ENCODE measurements at places on chromosomes 6 and 20.

DNA sequence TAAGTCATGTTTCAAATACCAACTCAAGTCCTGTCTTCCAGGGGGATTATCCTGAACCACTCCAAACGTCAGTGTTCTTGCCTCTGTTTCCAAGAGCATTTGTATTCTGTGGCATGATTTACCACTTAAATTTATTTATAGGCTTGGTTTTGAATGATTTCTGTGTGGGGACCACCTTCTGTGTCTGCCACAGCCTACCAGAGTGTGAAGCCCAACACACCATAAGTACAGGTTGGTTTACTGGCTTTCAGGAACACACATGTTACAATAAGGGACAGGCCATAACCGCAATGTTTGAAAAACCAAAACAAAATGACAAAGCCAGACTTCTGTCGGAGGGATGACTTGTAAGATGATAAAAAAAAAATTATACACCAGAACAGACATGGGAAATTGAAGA, 56.5 kb upstream of the MAP3K7 start:
- DNase-seq, result no peak

DNA sequence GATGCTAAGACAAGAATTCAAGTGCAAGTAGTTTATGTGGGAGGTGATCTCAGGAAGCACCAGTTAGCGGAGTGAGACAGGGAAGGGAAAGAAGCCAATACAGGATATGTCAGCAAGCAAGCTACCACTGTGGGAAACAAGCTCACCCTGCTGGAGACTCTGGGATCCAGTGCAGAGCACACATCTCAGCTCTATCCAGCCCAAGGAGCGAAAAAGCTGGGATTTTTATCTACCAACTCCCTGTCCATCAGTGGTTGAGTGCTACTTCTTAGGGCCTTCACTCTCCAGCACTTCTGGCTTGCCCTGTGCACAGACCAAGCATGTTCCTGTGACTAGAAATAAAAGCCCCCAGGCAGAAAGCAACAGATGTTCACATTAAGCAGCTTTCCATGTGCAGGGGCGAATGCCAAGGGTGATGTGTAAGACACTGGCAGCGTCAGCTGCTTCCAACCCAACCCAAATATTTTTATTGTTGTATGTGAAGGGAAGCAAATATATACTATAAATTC, 10.8 kb upstream of the RNF24 start:
- peak; percentile 16 for DNase-seq

DNA sequence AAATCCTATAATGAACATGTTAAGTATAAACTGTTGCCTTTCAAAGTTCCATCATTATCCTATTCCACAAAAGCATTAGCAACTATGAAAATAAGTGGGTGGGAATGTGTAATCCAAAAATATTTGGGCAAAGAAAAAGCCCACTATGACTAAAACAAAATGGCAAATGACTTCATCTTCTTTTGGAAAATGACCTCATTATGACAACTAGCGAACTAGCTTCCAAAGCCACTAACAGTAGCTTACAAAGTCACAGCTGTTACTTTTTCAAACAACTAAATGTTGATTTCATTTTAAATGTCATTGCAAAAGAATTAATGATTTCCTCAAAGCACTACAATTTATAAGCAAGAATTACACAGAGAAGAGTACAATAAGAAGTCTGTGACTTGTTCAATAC, 49.8 kb upstream of the RUNX2 start:
- no peak for DNase-seq

GRCh38 chr20:1035466-1035865, 33.4 kb upstream of the RSPO4 start:
- DNase-seq, result no peak

DNA sequence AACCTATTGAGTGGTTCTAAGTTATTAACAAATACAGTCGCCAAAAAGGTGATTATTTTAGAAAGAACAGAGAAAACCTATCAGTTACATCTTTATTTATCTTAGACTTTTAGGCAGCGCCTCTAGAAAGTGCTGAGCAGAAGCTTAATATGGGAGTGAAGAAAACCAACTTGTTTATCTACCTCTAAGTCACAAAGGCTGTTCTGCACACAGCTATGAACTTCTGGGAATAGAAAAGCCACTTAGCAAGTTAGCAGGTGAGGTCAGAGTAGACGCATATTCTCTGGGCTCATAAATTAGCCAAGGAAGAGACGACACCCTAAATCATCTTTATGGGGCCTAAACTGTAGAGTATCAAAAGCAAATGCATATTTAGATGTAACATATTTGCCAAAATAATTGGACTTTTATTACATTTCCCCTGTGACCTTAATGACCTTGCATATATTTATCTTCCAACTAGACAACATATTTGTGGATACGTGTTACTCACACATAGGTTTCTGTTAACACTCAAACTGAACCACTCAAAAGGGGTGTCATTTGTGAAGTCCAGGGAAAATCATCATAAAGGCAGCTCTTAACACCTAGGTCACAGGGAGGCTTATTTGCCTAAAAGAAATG, 267.1 kb downstream of the ADGB start:
- DNase-seq, result no peak

GRCh38 chr6:46419576-46420002, 71.7 kb downstream of the RCAN2 start:
- peak; percentile 25 for DNase-seq

GRCh38 chr6:133359256-133359655, 118.1 kb downstream of the EYA4 start:
- no peak for DNase-seq

DNA sequence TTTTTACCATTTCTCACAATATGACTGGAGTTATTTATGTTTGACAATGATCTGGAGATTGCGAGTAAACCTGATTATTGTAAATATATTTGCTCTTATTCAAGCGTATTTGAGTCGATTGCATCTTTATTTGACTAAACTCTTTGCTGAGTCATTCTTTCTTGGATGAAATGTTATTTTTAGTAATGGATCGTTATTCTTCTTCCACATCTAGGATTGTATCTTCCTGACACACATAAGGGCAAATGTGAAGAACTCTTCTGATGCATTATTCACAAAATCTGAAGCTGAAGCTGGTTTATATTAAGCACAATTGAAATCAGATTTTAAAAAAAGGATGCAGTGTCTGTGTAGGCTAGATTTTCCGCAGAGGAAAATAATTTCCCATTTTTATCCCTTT, 68.2 kb downstream of the SEL1L2 start:
- no peak for DNase-seq

GRCh38 chr6:153207617-153208016, 76.5 kb upstream of the RGS17 start:
- no peak for DNase-seq

GRCh38 chr20:50874758-50875665, 56.2 kb downstream of the ADNP start:
- DNase-seq, result no peak

GRCh38 chr6:5308066-5308465, 46.8 kb downstream of the FARS2 start:
- no peak for DNase-seq

DNA sequence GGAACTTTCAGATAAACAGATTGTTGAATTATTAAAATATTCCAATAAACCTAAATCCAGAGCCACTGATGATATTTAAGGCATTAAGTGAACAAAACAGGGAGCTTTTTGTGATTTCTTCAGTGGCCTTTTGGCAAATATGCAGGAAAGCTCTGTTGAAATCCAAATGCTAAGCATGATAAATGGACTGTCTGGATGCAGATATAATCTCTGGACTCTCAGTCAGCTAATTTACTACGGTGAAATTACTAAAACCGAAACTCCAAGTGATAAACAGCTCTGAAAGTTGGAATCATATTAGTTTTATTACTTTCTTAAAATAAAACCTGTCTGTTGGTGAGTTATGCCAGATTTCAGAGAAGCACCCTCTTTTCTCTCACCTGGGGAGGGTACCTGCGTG, 120.3 kb downstream of the IMPG1 start:
- no peak for DNase-seq

- peak; percentile 88 for DNase-seq
Measured at GRCh38 chr6:109236115-109237076, 141.1 kb downstream of the CEP57L1 start.

DNA sequence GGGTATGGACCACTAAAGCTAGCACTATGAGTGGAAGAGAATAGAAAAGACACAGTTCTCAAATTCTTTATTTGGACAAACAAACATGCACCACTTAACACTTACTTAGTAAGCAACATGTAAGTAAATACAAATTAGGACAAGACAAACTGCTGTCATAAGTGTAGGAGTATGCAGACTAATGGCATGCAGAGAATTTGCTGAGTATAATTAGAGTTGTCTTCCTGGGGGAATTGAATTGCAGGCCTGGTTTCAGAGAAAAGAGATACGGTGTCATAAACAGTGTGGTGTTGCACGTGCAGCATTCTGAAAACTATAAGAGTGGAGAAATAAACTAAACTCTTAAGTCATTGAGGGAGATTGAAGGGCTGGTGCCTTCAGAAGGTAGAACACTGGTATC, 125.2 kb upstream of the EYA4 start:
- no peak for DNase-seq

DNA sequence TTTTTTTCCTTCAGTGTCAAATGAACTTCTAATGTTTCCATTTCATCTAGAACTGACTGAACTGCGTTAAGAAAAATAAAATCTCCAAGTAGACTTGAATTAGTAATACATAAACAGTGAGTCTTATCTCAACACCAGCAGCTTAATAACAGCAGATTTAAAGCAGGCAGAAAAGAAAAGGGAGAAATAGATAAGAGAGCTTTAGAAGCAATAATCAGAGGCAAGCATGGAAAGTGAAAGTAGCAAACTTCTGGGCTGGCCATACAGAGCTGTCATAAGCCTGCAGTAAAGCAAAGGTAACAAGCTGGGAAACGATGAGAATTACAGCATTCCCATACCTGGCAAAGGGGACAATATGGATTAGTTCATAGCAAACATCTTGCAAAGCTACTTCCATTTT, 16.9 kb upstream of the ANGPT4 start:
- no peak for DNase-seq

- DNase-seq, result no peak
Measured at GRCh38 chr6:163080228-163080627, 334.3 kb upstream of the QKI start.

GRCh38 chr6:63764318-63764916, 128.8 kb downstream of the PHF3 start:
- peak; percentile 3 for DNase-seq

- no peak for DNase-seq
Measured at GRCh38 chr6:54935739-54936138, 89.2 kb downstream of the FAM83B start.

DNA sequence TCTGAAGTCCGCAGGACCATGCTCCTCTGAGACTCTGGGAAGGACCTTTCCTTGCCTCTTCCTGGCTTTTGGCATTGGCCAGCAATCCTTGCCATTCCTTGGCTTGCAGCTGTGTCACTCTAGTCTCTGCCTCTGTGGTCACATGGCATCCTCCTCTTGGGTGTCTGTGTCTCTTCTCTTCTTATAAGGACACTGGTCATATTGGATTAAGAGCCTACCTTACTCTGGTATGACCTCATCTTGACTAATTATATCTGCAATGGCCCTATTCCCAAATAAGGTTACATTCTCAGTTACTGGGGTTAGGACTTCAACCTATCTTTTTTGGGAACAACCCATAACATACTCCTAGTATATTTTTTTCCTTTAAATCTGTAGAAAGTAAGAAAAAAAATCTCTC, 49.9 kb upstream of the GTSF1L start:
- DNase-seq, result no peak

- DNase-seq, result no peak
Measured at GRCh38 chr20:43543138-43543537, 15.7 kb upstream of the SGK2 start.

DNA sequence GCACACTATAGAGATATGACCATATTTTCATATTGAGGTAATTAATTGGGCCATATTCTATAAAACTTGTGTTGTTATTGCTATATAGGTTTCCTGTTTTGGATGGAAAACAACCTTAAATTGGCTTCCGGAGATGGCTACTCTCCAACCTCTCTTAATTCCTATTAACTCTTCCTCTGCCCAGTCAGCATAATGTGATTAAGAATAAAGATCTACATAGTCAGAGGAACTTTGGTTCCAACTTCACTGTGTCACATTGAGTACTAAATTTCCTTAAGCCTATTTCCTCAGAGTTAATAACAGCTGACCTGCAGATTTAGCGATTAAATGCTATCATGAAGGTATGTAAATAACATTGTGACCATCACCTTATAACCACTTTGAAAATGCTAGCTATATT, 67.7 kb downstream of the PTPRK start:
- DNase-seq, result no peak

DNA sequence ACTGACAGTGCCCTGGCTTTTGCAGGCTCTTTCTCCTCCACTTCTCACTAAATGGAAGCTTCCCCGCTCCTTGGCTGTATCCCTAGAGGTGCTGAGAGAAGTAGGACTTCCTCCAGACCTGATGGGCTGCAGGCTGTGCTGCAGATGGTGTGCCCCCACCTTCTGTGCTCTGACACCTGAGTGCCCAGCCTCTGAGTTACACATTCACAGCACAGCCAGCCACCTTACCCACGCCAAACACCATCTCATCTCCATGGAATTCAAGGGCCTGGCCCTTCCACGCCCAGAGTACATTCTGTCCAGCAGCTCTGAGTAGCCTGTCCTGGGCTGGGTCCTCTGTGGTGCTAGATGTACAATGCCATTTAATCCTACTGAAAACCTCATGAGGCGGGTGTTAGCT, 5.3 kb downstream of the SFTA2 start:
- no peak for DNase-seq

- DNase-seq, result no peak
Measured at GRCh38 chr6:106460481-106460880, 100.0 kb downstream of the CRYBG1 start.

GRCh38 chr6:411402-412145, 20.0 kb downstream of the IRF4 start:
- DNase-seq, result no peak

- no peak for DNase-seq
Measured at GRCh38 chr6:110534731-110535492, 58.5 kb upstream of the SLC22A16 start.

DNA sequence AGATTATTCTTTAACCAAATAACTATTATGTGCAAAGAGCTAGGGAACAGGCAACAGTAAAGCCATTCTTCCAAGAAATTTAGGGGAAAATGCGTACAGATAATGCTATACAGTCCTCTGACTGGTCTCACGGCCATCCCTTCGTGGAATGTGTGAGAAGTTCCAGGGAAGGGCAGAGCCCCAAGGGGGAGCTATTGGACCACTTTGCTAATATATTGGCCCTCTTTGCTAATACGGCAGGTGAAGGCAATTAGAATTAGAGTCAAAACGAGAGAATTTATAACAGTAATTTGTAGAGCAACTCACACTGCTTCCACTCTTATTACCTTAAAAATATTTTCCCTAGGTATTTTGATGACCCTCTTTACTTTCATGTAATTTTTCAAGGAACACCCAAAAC, 140.4 kb downstream of the IMPG1 start:
- peak; percentile 44 for DNase-seq

- no peak for DNase-seq
Measured at GRCh38 chr6:63887002-63887751, 251.6 kb downstream of the PHF3 start.

DNA sequence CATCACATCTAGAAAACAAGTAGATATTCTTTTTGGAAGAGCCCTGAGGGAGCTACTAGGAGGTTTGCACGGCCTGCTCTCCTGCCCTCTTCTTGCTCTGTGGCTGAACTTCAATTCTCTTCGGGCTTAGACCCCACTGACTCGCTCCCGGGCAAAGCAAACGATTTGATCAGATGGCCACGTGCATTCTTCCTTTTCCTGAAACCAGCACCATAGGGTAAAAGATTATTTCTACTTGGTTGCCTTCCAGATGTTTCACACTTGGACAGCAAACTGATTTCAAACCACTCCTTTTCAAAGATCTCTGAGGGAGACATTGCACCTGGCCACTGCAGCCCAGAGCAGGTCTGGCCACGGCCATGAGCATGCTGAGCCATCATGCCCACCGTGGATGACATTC, at the start of gene SLC22A1:
Gene SLC22A1, plus strand, starts transcription at position 258 of the 400 bp plus-strand sequence. Its CDS starts 121 bp downstream, at position 379.
- no peak for DNase-seq
